ENCODE measurements at places on chromosomes 1 and 21. TPM values are rescaled to one million over a fixed set of nuclear protein-coding genes. Genes with fewer than 3 reads are reported as not detected.

The MANEAL gene
- 1.0 TPM for total RNA-seq

GRCh38 chr1:209202830-209203532, 380.5 kb upstream of the CAMK1G start:
- no peaks in the 10 kb centered on the region for H3K36me3 ChIP-seq
- H3K4me1 ChIP-seq = peaks cover 2% of the 10 kb centered on the region
- DNase-seq = peak; percentile 30
- no peak overlapping the region for H3K4me3 ChIP-seq
- H3K27me3 ChIP-seq = peaks cover 22% of the 10 kb centered on the region

DNA sequence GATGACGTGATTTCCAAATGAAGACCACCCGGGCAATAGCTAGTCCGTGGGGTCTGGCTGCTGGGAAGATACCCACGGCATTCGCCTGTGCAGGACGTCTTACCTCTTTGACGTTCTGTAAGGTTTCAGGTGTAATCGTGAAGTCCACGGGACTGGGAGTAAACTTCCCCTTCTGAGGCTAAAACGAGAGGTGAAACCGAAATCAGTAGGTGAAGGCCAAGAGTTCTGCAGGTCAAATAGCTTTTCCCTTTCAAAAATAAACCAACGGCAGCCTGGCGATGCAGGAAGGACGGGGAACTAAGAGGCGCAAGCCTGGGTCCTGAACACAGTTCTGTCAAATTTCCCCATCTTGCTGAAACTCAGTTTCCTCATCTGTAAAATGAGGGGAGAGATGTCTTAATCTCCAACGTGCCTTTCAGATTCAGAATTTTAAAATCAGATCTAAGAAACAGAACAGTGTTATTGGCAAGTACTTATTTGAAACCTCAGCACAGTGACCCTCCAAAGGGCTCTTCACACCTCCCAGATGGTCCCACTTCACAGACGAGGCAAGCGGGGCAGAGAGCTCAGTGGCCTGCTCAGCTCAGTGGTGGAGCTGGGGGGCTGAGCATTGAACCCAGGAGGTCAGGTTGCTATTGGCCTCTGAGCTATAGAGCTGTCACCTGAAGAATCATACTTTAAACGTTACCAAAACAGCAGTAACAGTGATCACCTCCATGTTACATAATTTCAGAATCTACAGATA, 34.7 kb downstream of the VPS26C start:
- H3K27me3 ChIP-seq = no peaks in the 10 kb centered on the region
- H3K36me3 ChIP-seq = peaks cover 45% of the 10 kb centered on the region
- DNase-seq = no peak
- no peak overlapping the region for H3K4me3 ChIP-seq
- H3K27ac ChIP-seq = no peak overlapping the region

- H3K4me1 ChIP-seq = peaks cover 2% of the 10 kb centered on the region
- no peaks in the 10 kb centered on the region for H3K36me3 ChIP-seq
- H3K27me3 ChIP-seq = peaks cover 36% of the 10 kb centered on the region
- no peak overlapping the region for H3K4me3 ChIP-seq
- H3K27ac ChIP-seq = no peak overlapping the region
Observed at GRCh38 chr1:28162151-28162550, 14.3 kb downstream of the PTAFR start.

All from activated CD4-positive, alpha-beta T cell treated with anti-CD3 and anti-CD28 coated beads for 36 hours (primary cell).